ENCODE measurements at places on chromosomes 13 and 19.

DNA sequence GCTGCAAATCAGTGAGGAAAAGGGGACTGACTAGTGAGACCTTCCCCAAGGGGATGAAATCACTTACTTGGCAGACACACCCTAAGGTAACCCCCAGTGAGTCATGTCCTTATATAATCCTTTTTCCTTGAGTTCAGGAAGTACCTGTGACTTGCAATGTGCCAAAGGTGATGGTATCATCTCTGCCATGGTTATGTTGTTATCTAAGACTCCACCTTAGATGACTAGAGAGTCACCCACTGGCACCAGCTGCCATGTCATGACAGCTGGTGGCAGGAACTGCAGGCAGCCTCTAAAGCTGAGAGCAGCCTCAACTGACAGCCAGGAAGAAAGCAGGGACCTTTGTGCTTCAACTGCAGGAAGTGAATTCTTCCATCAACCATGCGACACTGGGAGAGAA is 12.5 kb downstream of the PBX4 start:
- DNase-seq = peak; percentile 60

DNA sequence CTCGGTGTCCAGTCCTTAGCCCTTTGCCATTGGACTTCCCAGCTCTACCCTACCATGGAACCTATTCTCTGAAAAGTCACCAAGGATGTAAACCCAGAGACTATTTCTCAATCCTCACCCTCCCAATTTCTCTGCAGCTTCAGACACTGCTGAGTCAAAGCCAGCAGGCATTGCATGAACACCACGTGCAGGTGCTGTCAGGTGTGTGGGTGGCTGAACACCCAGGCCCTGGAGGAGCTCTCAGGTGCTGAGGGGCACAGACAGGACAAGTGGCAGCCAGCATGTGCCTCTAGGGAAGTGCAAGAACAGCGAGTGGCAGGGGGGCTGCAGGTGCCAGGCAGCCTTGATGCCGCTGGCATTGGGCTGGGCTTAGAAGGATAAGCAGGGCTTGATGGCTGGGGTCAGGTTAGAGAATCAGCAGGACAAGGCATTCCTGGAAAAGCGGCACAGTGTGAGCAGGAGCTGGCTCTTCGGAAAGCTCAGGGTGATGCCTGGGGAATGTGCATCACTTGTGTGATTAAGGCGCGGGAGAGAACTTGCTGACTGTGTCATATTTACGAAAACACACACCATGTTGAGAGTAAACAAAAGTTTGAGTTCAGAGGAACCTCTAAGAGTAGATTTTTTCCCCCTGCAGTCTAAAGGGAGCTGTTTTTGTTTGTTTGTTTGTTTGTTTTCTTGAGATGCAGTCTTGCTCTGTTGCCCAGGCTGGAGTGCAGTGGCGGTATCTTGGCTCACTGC is 83.8 kb downstream of the LNX2 start:
- no peak for DNase-seq

GRCh38 chr19:19405971-19406877 is 749 bp downstream of the GATAD2A start:
- peak; percentile 67 for DNase-seq

GRCh38 chr19:49514151-49514550 is 1.7 kb downstream of the FCGRT start:
- peak; percentile 31 for DNase-seq

DNA sequence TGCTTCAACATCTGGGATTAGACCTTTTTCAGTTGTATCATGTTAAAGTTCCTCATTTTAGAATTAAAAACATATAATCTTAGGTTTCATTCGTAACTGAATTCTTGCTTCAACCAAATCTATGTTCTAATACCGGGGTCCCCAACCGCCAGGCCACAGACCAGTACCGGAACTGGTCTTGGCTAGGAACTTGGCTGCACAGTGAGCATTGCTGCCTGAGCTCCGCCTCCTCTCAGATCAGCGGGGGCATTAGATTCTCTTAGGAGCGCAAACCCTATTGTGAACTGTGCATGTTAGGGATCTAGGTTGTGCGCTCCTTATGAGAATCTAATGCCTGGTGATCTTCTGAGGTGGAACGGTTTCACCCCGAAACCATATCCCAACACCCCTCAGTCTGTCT is 19.2 kb downstream of the ITM2B start:
- no peak for DNase-seq

DNA sequence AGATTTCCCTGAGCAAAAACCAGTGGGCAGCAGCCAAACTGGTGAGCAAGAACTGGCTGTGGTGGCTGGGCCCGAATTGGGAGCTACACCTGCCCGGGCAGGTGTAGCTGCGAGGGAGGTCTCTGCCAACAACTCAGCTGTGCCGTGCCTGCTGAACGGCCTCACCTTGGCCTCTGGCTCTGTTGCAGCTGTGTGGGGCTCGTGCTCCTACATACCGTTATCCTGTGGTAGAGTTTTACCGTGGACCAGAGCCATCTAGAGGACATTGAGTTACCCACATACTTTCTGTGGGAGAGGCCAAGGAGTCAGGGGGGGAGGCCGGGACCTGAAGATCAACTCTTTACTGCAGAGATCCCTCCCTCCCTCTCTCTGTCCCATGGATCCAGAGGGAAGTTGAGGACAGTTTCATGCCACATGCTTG is 113.2 kb downstream of the TM9SF2 start:
- DNase-seq = no peak

- DNase-seq = peak; percentile 56
Measured at GRCh38 chr13:31945202-31945961, 86.2 kb upstream of the FRY start.

GRCh38 chr13:25692099-25692498 is 320.3 kb downstream of the ATP8A2 start:
- no peak for DNase-seq

DNA sequence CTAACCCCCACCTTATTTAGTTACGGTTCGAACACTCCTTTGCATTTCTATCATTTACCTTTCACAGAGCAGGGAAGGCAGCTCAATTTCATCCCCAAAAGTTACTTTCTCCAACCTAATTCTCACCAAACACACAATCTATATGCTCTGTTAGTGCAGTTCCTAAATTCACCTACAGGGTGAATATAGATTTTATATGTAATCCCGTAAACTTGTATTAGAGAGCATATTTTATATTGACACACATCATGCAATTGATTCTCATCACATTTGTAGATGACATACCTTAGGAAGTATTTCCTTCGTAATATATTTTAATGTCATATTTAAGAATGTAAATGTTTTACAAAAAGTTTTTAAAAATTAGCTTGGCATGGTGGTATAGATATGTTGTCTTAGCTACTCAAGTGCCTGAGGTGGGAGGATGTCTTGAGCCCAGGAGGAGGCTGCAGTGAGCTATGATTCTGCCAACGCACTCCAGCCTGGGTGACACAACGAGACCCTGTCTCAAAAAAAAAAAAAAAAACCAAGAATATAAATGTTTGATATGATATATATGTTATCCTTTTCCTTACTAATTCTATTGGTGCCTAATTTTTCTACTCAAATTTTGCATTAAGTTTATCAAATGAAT is 57.3 kb upstream of the TNFRSF19 start:
- no peak for DNase-seq

- no peak for DNase-seq
Measured at GRCh38 chr19:28987177-28987576, 225.8 kb downstream of the UQCRFS1 start.

GRCh38 chr13:27406178-27406939 is 18.1 kb upstream of the GTF3A start:
- DNase-seq = no peak

- DNase-seq = peak; percentile 49
Measured at GRCh38 chr13:20702915-20703779, at the start of gene IL17D. TSS of gene IL17D (plus strand) at chr13:20703699. CDS start at chr13:20704002, 303 bp downstream.

GRCh38 chr19:42325896-42326771 is 699 bp downstream of the MEGF8 start:
- peak; percentile 35 for DNase-seq

GRCh38 chr19:7971553-7972520 is 28.4 kb upstream of the TIMM44 start:
- no peak for DNase-seq

DNA sequence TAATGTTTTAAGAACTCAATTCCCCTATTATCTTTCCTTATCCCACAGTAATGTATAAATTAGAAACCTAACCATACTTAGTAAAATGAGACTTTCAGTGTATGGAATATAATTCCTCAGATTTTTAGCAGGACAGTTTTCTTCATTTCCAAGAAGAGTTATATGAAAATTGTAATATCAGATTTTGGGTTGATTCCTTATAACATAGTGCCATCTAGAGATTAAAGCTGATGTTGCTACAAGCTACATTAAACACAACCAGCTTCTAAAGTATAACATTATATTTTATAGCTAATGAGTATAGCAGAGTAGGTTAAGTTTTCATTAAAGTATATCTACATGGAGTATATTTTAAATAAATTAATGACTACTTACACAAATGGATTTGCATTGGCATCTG is 99.7 kb upstream of the MIR17HG start:
- DNase-seq = no peak

- peak; percentile 70 for DNase-seq
Measured at GRCh38 chr13:42272115-42272803, at the start of gene AKAP11. TSS of gene AKAP11 (plus strand) at chr13:42272152. CDS start at chr13:42286349, 14,197 bp downstream.

DNA sequence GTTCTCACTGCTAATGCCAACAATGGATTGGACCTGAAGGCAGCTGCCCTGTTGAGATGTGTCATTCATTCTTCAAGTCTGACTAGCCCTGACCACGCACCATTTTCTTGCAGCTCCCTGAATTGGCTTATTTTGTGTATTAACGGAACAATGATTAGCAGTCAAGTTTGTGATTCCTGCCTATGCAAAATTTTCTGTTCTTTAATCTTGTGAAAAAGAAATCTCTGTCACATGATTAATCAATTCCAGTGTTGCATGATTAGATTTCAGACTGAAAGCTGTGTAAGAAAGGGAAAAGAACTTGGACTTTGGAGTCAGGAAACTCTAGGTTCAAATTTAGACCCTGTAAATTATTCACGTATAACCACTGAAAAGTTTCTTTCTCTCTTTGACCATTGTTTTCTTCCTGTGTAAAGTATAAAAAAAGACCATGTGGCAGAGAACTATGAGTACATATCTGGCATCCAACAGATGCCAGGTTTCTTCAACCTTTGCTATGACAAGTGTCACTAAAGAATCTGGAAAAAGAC is 64.5 kb upstream of the SLC10A2 start:
- DNase-seq = no peak

DNA sequence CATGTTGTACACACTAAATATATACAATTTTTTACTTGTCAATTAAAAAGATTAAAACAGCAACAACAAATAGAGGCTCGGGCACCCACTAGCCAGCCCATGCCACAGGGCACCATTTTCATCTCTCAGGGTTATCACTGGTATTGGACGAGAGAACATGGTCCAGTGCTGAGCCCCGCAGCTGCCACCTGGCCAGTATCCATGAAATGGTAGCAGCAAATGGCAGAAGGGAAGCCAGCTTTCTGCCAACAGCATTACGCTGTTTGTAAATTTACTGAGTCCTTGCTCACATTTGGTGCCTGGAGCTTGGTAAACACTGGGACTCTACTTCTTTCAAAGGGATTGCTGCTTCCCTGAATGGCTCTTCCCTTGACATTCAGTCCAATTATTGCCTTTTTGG is 87.9 kb upstream of the WASF3 start:
- no peak for DNase-seq

DNA sequence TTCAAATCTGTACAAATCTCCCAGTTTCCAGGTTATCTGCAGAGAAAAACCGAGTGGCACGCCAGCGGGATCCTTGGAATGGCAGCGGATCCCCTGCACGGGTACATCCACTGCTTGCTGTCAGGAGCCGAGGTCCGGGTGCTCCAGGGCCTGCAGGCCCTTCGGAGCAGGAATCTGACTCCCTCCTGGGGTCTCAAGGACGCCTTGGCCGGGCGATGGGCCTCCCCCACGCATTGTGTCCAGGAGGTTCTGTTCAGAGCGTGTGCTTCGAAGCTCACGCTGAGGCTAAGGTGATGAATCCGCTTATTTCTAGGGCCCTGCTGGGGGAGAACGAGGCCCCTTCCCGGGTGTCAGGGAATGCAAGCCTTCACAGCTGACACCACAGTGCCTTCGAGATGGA is 148.9 kb downstream of the SOX1 start:
- DNase-seq = no peak

- DNase-seq = no peak
Measured at GRCh38 chr13:48644951-48645350, 8.8 kb upstream of the CYSLTR2 start.

DNA sequence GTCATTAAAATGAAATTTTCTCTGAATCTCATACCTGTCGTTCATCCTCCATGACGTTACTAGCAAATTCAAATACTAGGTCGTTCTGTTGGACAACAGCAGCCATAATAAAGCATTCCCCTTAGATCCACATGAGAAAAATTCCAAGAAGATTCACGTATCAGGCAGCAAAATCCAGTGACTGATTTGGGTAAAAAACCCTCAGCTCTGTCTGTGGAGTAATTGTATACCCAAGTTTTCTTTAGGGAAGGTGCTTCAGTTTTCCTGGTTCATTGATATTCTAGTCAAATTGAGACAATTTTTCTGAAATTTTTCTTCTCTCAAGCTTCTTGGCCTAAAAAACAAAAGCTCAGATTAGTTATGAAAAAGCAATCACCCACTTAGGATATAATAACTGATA is 37.2 kb downstream of the ELF1 start:
- DNase-seq = no peak

- DNase-seq = no peak
Measured at GRCh38 chr13:34344816-34345215, 526.9 kb downstream of the RFC3 start.

DNA sequence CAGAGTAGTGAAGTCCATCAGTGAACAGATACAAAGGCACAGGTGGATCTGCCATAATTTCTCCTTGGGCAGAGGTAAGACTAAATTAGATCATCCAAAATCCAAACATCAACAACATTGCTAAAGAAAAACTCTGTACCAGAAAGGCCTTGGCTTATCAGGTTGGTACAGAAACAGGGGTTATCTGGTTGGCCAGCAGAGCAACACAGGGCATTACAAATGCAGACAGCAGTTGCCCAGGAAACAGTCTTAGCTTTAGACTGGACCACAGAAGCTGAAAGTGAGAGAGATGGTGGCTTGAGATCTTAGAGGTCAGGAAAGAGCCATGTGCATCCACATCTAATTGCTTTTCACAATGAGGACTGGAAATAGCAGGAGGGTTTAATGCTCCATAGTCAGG is 26.6 kb upstream of the DGKH start:
- DNase-seq = no peak

DNA sequence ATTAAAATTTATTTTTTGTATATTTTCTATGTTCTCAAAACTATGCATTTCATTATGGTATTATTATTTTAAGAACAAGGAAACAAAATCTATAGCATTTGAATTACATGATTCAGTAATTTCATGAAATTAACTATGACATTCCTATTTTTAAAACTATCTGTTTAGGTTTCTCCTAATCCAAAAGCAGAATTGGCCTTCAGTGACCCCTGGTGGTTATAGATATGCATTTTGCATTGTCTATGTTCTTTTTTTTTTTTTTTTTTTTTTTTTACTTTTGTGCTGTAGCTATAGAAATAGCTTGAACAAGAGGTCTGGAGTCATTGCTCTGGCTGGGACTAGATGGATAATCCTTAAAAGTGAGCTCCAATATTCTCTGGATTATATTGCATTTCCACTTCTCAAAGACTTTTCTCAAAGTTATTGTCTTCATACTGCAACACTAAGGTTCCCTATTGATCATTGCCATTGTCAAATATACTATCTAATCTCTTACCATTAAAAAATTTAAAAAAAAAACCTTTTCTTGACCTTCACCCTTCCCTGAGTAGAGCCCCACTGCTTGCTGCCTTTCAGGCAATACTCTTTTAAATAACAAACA is 15.9 kb upstream of the DNAJC3 start:
- no peak for DNase-seq
